ENCODE measurements at places on chromosomes 6 and 20.

DNA sequence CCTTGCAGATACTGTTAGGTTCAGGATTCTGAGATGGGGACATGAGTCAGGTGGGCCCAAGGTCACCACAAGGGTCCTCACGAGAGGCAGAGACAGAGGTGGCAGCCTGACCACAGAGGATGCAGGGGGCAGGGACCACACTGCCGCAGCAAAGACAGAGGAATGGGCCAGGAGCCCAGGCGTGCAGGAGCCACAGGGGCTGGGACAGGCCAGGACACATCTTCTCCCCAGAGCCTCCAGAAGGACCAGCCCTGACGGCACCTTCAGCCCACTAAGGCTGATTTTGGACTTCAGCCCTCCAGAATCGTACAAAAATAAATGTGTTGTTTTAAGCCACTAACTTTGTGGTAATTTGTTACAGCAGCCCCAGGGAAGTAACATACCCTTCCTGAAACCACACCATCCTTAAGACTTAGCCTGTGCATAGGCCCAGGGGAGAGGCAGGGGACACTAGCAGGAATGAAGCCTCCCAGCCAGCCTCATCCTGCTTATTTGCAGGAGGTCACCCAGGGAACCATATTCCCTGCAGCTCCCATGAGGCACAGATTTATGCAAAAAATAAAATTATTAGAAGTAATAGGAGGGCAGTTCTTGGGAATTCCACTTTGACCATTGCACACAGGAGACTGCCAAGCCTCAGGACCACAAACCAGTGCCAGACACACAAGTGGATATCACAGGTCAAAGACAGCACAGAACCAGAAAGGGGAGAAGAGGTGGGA lies 119.3 kb upstream of the CST7 start:
- DNase-seq: no peak

DNA sequence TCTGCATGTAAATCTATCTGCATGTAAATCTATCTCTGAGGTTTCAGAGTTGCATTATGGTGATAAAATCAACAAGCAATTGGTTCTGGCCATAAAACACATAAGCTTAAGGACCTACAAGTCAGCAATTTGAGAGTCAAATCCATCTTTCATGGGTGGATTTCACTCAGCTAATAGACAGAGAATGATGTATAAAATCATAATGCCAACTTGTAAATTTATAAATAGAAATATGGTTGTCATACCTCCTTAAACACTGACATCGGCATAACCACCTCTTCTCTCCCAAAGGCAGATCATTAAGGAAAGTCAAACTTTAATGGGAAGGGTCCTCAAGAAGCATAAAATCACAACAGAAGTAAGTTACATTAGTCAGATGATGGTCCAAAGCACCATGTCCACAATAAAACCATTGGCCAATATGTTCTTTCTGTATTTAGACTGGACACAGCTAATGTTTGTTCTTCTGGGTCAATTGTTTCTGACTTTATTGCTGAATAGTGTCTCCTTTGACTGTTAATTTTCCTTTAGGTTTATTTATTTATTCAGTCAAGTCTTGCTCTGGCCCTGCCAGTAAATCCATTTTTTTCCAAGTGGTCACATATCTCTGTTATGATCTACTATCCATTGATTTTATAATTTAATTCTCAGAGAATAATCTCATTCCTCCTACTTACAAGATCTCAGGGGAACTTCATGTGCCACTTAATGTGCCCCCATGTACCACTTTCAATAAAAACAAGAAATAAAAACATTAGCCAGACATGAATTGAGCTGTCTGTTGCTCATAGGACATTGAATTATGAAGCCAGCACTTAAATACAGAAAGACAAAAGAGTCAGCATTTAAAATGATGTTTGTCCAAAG lies 382.9 kb upstream of the IRAK1BP1 start:
- no peak for DNase-seq

- no peak for DNase-seq
Measured at GRCh38 chr6:46451343-46451742, 39.9 kb downstream of the RCAN2 start.

DNA sequence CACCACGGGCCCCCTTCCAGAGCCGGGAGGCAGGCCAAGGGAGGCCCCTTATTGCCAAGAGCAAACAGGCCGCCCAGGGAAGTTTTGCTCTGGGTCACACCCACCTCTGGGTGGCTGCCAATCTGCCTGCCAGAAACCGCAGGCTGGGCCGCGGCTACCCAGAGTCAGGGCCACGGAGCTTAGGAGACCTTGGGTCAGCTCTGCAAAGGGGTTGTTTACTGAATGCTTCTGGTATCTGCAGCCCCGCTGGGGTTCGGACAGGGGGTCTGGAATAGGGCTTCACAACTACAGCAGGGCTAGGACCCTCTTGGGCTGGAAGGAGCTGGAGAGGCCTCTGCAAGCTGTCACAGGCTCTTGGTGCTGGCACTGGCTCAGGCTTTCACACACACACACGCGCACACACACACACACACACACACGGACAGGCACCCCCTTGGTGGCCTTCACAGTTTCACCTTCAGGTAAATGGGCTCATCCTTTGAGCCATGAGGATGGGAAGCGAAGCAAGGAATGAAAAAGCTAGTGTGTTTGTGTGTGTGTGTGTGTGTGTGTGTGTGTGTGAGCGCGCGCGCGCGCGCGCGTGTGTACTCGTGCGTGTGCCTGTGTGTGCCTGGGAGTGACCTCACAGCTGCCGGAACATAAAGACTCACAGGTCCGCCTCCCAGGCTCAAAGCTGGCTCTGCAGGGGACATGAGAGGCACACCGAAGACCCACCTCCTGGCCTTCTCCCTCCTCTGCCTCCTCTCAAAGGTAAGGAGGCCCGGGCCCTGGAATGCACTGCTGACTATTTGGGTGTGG lies at the start of gene CCN5:
Gene CCN5 (plus strand): TSS at position 669 of the 798 bp plus-strand sequence. CDS start 22 bp downstream, at position 691.
- no peak for DNase-seq
